ENCODE measurements at places on chromosomes 6 and 20.
A peak's percentile ranks its signal among the peaks of the same experiment; 100 is the strongest.

DNA sequence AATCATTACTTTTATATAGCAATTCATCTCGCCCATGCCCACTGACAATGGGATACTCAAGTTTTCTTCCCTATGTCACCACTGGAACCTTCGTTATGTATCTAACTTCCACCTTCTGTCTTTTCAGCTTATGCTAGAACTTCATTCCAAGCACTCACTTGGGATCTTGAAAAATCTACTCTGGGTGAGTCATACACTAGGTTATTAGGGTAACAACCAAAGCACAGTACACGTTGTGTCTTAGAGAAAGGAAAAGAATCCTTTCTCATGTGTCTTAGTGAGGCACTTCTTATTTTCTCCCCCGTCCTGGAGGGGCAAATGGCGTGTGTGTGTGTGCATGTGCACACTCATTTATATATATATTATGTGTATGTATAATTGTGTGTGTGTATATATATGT lies 18.3 kb upstream of the FAM162B start:
- DNase-seq = no peak

DNA sequence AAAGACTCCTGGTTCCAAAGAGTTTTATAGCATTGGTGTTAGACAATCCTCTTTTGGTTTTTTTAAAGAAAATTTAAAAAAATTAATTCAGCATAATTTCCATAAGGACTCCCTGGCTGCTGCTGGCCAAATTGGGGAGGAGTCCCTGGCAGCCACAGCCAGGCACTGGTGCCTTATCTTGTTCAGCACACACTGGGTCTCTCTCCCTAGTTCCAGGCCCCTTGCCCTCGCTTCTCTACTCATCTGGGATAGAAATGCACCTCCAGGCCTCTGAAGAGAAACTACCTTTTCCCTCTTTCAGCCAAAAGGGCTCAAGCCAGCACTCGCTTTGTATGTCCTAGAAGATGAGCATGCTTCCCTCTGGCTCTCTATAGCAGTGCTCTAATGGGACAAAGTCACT lies 13.4 kb upstream of the MAPK13 start:
- no peak for DNase-seq

GRCh38 chr6:117624869-117625481 lies 22.7 kb upstream of the GOPC start:
- DNase-seq = peak; percentile 1

DNA sequence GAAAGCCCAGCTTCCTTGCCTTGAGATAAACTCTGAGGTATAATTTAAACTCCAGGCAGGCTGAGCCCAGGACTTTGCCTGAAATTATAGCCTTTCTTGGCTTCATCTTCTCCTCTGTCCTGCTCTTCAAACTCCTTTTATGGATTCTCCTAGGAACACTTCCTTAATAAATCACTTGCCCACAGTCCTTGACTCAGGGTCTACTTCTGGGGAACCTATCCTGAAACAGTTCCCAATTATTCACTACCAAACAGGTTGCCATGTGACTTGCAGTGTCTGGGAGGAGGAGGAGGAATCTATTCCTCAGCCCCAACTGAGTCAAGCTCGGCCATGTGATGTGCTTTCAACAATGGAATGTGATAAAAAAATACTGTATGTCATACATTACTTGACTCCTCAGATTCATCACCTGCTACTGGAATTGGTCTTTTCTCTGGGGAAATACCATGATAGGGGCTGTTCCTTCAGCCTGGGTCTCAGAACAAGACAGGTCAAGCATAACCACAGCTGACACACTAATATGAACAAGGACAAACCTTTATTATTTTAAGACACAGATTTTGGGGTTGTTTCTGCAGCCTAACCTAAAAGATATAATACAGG lies 20.5 kb upstream of the CDKN1A start:
- no peak for DNase-seq

GRCh38 chr20:18524646-18525045 lies 16.9 kb downstream of the SEC23B start:
- DNase-seq = no peak

GRCh38 chr20:24147961-24148360 lies 159.4 kb upstream of the GGTLC1 start:
- DNase-seq = no peak

- no peak for DNase-seq
Measured at GRCh38 chr6:124420116-124420840, 542.0 kb upstream of the RNF217 start.

GRCh38 chr6:79466207-79466834 lies 70.9 kb downstream of the LCA5 start:
- DNase-seq = peak; percentile 8

- DNase-seq = no peak
Measured at GRCh38 chr6:112017169-112017568, 36.7 kb upstream of the CCN6 start.

GRCh38 chr20:20568604-20569205 lies 143.7 kb downstream of the RALGAPA2 start:
- DNase-seq = peak; percentile 62

DNA sequence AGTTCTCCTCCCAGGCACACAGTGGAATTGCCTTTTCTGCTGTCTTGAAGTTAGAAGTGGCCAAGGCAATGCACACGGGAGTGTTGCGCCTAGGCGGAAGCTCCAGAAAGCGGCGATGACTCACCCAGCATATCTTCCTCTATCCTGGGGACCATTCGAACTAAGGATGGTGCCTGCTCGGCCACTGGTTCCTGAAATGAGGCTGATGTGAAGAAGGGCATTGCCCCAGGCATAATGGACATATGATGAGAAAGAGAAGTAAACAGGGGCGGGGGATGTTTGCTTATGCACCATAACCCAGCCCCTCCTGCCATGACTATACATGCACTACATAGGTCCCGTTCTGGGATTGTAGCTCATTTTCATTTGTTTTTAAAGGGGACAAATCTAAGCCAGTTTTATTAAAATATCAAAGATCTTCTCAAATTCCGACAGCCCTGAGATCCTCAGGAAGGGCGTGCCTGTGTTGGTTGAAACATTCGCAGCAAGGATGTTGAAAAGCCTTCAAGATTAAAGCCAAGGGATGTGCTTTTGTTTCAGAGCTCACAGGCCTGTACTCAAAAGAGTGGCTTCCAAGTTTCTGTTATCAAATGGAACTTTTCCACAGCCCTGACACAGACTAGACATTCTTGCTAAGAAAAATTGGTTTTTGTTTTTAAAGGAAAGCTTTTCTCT lies 218.5 kb downstream of the LY86 start:
- no peak for DNase-seq

GRCh38 chr6:165755583-165755982 lies 92.5 kb upstream of the PDE10A start:
- no peak for DNase-seq

DNA sequence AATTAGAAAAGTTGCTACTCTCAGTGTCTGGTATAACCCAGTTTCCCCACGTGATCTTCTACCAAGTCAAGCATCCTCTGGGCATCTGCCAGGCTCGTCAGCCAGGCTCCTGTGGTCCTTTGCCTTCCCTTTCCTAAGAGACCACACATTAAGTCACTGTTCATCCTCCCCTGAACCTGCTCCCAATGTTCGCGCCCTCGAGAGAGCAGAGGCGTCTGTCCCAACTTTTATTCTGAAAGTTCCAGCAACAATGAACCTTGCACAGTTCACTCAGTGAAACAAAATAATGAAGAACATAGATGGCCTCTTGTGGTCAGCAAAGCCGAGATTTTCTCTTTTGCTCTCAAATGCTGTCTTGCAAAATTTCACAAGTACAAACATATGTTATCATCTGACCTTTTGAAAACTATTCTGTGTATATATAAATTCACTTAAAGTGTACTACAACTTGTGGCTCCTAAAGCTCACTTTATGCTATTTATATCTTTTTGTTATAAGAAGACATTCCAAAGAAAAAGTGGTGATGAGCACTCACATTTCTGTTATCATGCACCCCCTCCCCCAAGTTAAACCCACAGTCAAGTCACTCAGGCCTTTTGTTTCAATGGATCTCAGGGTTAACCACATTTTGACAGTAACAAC lies 39.2 kb upstream of the NHSL1 start:
- DNase-seq = no peak
